M059J (cell line): ENCODE measurements at places on chromosomes 6 and 20.

GRCh38 chr6:73108949-73109348 is 116.3 kb downstream of the KHDC1L start:
- no peak for DNase-seq

DNA sequence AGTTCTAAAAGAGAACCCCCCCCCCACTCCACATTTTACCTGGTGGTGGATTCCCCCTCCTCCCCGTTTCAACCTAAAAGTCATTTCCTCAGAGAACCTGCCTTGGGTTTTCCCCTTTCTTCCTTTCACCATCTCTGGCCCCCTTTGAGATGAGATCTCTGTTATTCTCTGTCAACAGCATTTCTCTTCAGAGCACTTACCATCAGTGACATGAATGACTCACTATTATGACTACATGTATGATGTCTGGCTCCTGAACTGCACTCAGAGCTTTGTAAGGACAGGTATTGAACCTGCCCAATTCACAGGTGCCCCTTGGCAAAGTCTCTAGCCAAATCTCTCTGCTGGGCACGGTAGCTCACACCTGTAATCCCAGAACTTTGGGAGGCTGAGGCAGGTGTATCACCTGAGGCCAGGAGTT is 61.4 kb upstream of the JARID2 start:
- DNase-seq: no peak

GRCh38 chr6:32131439-32131948 is 1.4 kb upstream of the FKBPL start:
- DNase-seq: no peak

DNA sequence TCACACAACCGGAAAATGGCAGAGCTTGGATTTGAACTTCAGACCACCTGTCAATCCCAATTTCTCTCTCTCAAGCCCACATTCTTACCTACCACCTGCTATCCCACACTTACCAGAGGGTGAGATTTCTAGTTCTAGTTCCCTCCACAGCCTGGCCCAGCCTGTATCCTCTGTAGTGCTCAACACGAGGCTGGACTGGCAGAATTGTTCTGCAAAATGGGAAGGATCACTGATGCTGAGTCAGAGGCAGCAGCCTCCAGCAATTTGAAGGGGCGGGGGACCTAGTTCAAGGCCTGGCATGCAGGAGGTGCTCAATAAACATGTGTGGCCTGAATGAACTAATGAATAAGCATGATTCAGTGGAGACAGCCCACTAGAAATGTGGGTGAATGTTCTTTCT is 53.6 kb upstream of the TTPAL start:
- peak; percentile 76 for DNase-seq

- DNase-seq: no peak
These were observed 71.7 kb upstream of the SMLR1 start for GRCh38 chr6:130755368-130756034.

DNA sequence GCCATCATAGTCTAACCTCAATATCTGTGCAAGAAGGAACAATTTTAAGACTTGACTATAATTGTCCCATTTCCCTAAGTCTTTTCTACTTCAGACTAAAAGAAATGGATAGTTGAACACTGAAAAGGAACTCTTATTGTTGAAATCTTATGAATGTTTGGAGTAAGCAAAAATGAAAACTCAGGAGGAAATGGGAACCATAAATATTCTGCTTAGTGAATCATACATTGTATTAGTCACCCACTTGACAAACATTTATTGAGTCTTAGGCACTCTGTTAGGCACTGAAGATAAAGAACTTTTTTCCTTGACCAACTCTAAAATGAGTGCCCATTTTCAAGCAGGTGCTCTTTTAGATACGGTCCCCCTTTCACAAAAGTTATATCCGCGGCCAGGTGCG is 8.7 kb downstream of the CCDC170 start:
- peak; percentile 62 for DNase-seq

GRCh38 chr6:85252085-85252484 is 197.8 kb upstream of the NT5E start:
- DNase-seq: no peak

DNA sequence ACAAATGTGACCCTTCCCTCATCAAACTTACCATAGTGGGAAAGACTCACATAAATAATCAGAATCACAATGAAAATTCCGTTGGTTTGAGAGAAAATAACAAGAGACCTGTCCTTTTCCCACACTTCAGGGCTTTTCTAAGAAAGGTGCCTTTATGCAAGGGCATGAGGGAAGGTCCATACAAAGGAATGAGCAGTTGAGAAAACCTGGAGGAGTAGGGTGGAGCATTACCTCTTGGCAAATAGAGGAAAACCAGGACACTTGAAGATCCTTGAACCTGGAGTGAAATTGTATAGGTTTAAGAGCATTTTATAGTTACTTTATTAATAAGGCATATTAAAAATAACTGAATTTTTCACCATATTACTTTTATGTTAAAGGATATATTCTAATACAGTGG is 54.3 kb downstream of the UBR2 start:
- no peak for DNase-seq

GRCh38 chr6:163563318-163563717 is 148.8 kb downstream of the QKI start:
- no peak for DNase-seq

DNA sequence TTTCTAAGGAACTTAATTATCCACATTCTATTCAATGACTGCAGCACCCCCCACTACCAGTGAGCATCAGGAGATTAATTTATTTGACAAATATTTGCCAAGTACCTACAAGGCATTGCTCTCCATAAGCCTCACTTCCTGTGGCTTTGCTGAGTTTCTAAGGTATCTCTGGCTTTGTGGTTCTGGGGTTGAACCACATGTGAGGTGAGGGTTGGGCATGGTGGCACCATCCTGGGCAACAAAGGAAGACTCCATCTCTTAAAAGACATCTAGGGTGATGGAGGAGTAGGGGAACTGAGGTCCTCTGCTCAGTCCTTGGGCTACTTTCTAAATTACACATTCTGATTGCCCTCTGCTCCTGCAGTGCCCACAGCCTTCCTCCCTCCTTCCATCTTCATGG is 25.5 kb upstream of the WFDC2 start:
- no peak for DNase-seq

DNA sequence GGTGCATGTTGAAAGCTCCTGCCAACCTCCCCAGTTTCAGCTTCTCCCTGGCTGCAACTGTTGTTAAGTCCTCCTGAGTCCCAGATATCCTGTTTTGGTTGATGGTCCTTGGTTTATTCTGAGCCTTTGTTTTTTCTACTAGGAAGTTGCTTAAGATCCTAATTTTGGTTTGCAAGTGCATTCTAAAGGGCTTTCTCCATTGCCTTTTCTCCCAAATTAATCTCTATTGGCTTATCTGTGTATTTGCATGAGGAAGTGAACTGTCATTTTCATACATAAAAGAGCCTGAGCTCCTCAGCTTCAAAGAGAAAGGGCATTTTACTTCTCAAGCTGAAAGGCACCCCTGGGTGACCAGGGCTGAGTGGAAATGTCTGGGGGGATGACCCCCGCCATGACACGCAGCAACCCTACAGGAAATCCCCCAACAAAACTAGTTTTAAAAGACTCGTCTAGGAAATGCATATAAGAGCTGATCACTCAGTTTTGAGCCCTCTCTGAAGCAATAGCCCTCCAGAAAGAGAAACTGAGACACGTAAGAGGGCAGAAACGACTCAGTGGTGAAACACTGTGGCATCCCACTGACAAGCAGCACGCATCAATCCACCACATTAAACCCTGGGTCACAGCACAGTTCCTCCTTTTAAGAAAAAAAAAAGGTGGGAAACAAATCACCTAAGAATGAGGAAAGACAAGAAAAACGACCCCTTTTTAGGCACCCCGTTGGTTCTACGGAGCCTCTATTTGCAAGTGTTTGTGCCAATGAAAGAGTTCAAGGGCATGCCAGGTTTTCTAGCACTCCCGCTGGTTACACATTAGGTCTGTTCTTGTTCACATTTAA is 140.9 kb downstream of the THBS2 start:
- DNase-seq: no peak

DNA sequence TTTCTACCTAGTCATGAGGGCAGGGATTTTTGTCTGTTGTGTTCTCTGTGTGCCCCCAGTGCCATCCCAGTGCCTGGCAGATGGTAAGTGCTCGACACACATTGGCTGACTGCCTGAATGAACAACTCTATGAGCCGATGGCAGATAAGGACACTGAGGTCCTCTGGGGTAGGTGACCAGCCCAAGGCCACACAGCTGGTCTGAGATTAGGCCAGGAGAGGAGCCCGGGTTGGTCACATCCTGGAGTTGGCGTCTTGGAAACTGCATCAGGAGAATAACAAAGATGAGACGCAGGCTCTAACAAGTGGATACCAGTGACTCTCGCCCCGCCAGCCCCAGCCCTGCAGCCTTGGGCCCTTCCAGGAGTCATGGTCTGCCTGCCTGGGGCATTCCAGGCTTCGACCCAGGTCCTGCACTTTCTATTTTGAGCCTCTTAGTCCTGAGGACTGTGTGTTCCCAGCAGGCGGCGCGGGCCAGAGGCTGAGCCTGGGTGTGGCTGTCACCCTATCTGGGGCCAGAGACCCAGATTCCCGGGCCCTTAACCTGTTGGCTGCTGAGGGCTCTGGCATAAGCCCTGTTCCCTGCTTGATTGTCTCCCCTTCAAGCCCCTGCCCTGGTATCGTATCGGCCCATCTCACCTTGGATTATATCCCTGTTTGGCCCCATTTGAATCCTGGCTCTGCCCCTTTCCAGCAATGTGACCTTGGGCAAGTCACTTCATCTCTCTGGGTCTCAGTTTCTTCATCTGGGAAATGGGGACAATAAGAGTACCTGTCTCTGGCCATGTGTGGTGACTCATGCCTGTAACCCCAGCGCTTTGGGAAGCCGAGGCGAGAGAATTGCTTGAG is 88.3 kb downstream of the CEBPB start:
- DNase-seq: peak; percentile 60

- DNase-seq: peak; percentile 58
These were observed 106.3 kb upstream of the NXT1 start for GRCh38 chr20:23244156-23244915.

DNA sequence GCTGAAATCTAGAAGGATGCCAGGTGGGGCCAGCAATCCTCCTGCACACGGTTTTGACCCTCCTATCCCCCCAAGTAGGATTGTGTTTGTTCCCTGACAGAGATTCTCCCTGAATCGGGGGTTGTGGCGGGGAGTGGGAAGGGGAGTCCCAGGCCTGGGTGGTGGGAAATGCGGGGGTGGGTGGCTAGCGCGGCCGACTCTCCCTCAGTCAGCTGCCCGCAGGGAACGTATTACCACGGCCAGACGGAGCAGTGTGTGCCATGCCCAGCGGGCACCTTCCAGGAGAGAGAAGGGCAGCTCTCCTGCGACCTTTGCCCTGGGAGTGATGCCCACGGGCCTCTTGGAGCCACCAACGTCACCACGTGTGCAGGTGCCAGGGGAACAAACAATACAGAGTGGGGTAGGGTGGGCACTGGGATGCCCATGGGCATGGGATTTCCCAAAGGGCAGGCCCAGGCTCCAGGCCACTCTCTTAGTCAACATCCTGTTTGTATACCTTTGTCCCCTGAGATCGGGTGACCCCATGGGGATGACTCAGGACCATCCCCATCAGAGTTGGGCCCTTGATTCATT is 16.1 kb upstream of the ZNF76 start:
- DNase-seq: no peak

DNA sequence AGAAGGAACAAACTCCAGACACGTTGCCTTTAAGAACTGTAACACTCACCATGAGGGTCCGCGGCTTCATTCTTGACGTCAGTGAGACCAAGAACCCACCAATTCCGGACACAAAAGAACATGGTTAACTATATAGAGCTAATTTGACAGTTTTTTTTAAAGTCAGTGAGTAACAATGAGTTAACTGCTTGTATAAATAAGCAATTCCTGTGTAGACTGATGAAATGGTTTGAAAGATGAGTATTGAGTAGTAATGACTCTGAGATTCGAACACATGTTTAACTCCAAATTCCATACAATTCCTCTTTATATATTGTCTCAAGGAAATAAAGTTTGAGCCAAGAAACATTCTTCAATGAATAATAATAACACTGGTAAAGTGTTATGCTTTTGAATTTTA is 478.0 kb downstream of the MMUT start:
- DNase-seq: peak; percentile 44

DNA sequence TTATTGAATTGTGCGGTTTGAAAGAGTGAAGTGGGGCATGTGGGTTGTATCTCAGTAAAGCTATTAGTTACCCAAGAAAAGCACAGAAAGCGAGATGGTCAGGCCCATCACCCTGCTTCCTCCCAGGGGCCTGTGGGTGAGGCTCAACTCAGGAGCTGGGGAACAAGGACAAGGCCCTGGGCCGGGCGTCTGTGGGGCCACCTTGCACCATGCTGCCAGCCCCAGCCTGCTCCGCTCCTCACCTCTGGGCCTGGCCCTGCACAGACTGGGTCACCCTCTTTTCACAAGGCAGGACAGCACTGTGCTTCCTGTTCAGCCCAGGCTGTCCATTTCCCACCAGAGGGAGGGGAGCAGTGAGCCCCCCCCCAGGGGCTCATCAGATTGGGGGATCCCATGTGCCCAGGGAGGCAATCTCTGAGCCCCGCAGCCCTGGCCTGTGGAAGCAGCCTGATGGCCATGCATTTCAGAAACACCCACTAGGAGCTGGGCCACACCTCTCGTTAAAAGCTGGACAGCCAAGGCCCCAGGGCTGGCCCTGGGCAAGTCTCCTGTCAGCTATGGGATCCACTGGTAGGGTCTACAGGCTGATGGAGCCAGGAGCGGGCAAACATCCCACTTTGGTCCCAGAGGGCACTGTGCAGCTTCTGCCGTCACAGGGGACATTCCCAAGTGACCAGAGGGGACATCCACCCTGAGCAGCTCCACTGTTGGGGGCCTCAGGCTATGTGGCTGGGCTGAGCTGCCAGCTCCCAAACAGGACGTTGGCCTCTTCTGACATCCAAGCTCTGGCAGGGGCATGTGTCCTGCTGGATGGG is 55.9 kb downstream of the YTHDF1 start:
- no peak for DNase-seq

DNA sequence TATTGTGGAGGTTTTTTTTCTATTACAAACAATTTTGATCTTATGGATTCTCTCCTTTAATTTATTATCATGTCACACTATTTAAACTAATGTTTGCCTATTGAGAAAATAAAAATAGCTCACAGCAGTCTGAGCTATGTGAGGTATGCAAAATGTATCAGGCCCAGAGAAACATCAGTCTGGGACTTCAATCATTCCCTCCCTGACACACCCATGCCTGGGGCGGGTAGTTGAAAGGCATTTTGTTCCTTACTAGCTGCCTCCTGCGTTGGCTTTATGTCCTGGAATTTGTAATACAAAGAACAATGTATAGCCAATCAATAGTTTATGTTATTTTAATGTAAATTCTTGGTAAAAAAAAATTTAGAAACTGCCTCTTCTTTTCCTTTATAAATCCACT is 403.3 kb downstream of the EPM2A start:
- no peak for DNase-seq

- no peak for DNase-seq
These were observed 65.8 kb upstream of the RPS6KA2 start for GRCh38 chr6:166692723-166693302.

DNA sequence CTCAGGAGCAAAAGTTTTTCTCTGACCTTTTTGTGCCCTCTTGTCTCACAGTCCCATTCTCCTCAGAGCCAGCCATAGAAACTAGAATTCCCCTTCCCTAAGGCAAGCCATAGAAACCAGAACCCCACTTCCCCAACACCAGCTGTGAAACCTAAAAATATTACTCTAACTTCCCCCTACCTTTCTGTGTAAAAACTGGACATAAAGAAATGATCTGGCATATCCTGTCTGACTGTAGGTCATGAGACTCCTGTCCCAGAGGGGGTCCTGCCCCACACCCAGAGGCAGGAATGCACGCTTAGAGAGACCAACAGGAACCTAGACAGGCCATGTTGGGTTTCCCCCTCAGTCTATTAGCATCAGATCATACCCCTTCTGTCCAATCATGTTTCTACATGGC is 140.6 kb upstream of the SLC22A16 start:
- no peak for DNase-seq

GRCh38 chr20:25622450-25623224 is 1.2 kb downstream of the NANP start:
- DNase-seq: no peak
